ENCODE measurements at places on chromosomes 5 and 9.

- DNase-seq: no peak
These were observed 137.8 kb downstream of the AGTPBP1 start for GRCh38 chr9:85603936-85604335.

DNA sequence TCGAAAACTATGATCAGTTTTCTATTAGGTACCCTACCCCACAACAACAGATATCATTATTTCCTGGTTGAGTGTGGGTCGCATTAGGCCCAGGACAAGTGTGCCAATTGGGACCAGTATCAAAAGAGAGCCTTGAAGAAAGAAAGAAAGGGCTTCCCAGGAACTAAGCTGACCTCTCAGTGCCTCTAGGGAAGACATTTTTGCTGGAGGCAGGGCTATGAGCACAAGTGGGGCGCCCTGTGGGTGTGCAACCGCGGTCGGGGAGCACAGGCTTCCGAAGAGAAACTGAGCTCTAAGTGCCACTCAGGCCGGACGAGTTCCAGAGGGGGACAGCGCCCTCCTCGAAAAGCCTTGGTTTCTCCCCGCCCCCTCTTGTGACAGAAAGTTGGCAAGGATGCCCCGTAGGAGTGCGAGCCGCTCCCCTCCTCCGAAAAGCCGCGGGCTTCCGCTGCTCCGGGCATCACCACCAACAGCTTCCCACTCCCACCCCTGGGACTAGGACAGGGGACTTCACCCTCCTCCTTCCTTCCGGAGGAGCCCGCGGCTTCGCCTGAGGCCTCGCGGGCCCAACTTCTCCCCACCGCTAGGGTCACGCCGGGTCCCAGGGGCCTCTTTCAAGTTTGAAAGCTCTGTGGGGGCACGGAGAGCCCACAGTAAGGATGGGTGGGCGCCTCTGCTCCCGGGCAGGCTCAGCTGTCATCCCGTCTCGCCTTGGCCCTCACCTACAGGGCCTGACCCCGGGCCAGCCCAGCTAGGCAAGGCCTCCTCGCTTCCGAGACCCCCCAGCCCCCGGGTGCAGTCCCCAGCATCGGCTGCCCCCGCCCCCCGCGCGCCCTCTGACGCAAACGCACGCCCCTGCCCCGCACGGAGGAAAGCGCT, 2.0 kb downstream of the NR2F1-AS1 start:
- DNase-seq: peak; percentile 30

DNA sequence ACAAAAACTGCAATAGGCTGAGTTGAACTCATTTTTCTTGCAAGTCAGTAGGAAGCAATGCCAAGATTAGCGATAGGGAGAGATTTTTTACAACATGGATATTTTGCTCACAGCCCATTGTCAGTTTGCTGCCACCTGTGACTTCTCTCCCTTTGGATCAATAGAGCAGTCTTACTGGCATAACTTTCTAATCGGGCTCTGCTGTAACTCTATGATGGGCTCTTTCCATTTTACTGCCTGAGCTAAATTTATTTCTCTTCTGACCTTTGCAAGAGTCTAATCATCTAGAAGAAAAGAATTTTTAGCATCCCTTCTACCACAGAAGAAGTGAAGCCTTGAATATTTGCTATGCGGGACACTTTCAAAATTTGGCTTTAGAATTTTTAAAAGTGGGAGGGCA, 53.6 kb upstream of the SGCD start:
- DNase-seq: no peak

GRCh38 chr5:107072440-107072839, 598.3 kb downstream of the EFNA5 start:
- DNase-seq: no peak

GRCh38 chr5:91929522-91929817, 546.4 kb upstream of the ARRDC3 start:
- no peak for DNase-seq

GRCh38 chr5:33726422-33727165, 165.2 kb downstream of the ADAMTS12 start:
- DNase-seq: no peak

DNA sequence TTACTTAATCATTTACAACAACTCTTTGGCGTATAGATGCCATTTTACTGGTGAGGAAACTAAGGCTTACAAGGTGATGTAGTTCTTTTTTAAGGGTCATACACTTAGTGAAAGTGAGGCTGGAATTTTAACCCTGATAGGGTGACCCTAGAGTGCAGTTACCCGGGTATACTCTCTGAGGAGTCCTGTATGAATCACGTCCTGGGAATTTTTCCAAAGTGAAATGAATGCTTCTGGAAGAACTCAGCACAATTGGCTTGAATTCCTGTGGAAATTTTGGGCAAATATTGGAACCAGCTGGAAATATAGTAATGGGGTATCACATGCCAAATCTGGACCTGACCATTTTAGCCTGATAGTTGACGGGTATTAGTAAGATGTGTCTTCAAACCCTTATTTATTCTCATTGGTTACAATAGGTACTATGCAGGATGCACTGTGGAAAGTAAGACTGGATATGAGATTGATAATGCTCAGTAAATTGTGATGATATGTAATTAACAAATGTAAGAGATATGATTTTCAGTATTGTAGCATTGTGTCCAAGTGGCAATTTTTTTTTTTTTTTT, 14.8 kb downstream of the SUB1 start:
- no peak for DNase-seq

DNA sequence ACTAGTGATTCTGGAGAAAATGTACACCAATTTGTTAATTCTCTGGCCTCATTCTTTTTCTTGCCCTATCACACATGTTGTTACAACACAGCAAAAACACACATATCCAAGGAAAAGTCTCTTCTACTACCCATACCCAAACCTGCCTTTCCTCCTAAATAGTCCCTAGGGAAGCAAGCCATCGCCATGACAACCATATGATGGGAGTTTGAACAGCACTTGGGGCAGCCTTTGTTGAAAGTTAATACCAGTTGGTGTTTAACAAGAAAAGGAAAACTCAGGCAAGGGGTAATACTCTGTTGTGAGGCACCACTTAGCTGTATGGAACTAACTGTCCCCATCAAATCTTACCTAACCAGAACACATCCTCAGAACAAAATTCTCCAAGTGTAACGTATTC, 1.7 kb downstream of the TRPM3 start:
- DNase-seq: no peak

- no peak for DNase-seq
These were observed 14.3 kb downstream of the AFF4 start for GRCh38 chr5:132949136-132949535.

DNA sequence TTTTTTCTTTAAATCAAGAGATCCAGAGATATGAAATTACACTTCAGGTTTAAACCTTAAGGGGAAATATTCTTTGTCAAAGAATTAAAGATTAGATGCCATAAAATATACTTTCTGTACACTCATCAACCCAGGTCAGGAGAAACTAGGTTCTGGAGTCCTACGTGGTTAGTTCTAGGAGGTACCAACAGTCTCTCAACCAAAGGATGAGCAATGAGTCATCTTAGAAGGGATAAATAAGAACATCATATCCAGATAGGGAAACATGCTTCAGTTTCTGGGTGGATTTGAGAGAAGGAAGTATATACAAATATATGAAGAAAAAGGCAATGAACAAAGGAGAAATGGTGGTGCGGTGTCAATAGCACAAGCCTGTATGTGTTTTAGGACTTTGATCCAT, 98.2 kb downstream of the CSNK1G3 start:
- DNase-seq: no peak

DNA sequence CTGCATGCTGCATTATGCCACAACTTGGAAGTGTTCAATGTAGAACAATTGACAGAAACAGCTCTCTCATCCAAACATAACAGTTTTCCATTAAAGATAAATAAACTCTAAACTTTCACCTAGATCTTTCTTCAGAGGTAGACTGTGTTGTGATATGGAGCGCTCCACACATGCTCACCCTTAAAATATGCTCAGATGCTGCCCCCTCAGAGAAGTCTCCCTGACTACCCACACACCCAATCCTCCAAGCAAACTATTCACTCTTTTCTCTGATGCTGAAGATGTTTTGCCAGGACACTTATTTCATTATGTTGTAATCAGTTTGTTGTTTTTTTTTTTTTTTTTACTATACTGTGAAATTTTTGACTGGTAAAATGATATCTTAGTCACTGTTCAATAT, 206.6 kb upstream of the RASA1 start:
- DNase-seq: no peak

DNA sequence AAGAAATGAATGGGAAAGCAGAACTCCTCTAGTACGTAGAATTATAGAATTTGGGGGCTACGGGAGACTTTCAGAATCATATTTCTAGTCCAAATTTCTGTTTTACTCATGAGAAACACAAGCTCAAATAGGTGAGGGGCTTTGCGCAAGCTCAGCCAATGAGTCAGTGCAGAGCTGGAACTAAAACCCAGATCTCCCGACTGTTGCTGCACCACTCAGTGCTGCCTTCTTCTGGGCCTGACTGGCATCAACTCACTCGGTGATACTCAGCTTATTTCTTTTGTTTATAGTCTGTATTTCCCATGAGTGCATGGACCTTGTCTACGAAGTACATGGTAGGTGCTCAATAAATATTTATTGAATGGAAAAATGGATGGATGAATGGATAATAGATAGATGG, 280.2 kb downstream of the CDK5RAP2 start:
- DNase-seq: no peak

DNA sequence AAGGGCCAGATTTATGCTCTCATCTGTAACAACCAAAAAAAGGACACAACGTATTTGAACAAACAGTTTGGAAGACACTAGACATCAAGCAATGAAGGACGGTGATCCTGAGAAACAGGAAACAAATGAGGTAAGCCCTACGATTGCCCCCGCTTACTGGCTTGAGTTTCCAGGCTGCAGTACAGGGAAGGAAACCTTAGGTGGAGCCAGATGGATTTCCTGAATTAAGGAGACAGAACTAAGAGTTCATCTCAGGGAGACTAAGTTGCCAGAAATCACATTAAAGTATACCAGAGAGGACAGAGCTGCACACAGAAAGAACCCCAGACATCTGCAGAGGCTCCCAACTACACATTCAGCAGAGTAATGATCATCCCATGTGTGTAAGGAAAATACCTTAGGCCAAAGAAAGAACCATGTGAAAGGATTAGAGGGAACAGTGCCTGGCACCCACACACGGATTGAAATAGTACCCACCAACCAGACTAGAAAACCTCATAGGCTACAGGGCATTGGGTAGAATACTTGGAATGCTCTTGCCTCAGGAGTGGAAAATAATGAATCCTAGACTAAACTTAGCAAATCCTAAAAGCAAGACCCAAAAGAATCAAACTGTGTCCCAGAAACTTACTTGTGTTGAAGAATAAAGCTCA, 99.3 kb upstream of the NIPBL start:
- DNase-seq: peak; percentile 60

GRCh38 chr5:101658433-101658832, 637.7 kb downstream of the SLCO4C1 start:
- no peak for DNase-seq

- no peak for DNase-seq
These were observed 133.9 kb upstream of the ADRA1B start for GRCh38 chr5:159782197-159782994.

DNA sequence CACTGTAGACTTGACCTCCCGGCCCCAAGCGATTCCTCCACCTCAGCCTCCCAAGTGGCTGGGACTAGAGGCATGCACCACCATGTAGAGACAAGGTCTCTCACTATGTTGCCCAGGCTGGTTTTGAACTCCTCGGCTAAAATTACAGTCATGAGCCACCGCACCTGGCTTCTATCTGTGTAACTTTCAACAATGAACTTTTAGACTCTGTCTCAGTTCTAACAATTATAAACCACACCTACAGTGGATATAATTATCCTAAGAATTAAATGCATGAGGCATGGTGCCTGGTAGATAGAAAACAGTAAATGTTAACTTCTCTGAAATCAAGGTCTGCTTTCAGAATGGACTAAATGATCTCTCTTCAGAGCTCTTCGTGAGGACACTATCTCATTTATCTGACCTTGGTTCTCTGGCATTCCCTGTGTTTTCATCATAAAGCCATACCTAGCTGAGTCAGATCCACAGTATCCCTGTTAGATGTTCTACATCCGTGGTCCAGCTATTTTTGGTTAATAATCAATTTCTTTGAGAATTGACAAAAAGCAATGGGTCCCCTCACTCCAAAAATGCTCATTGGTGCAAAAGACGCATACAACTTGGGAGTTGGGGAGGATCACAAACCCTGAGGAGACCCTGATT, 7.2 kb downstream of the HAVCR1 start:
- DNase-seq: no peak

GRCh38 chr5:134328619-134329018, 38.4 kb downstream of the CDKL3 start:
- DNase-seq: no peak

- DNase-seq: peak; percentile 44
These were observed 18.7 kb downstream of the KCNIP1 start for GRCh38 chr5:170522211-170523141.

GRCh38 chr5:5532306-5533076, 110.0 kb downstream of the ICE1 start:
- no peak for DNase-seq

DNA sequence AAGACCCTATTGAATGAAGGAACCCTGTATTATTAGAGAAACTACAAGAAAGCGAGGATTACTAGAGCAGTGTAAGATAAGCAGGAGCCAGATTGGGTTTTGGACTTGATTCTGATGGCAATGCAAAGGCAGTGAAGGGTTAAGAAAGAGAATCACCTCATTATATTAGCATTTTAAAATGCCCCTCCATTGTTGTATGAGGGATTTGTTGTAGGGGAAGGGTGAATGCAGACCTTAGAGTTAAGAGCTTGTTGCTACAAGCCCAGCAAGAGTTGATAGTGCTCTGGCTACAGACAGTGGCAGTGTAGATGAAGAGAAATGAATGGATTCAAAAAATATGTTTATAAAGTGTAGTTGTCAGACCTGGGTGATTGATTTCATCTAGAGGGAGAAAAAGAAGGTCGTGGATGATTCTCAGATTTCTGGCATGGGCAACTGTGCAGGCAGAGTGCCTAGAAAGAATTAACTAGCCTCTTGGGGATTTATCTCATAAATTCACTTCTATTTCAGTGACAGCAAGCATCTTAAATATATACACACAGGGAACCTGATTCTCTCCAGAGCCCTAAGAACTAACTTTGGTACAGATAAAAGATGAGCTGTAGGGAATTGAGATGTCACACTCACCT, 344.8 kb downstream of the ARRDC3 start:
- no peak for DNase-seq

- no peak for DNase-seq
These were observed 851.7 kb upstream of the DMAC1 start for GRCh38 chr9:8651070-8651845.

DNA sequence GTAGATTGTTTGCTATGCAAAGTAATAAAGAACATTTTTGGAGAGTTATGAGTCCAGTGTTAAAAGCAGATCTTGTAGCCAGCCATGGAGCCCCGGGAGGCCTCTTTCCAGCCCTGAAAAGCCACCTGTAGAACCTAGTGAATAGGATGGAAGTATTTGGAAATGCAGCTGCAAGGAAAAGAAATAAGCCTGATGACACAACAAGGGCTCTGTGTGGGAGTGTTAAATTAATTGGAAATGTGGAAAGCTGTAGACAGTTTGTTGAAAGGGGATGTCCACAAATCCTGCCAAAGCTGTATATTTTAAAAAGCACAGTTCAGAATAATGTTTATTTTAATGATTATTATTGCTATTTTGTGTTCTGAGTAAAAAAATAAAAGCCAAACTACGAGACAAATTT, 152.5 kb upstream of the GHR start:
- no peak for DNase-seq

GRCh38 chr5:6359555-6360322, 18.6 kb downstream of the MED10 start:
- DNase-seq: no peak
